ENCODE measurements at places on chromosomes 1 and 21. TPM values are rescaled to one million over a fixed set of nuclear protein-coding genes. Genes with fewer than 3 reads are reported as not detected.
A peak's percentile ranks its signal among the peaks of the same experiment; 100 is the strongest.

TMEM183A gene
- total RNA-seq, result 119 TPM

KCNQ4 gene
- 2.5 TPM for total RNA-seq

- peak; percentile 97 for DNase-seq
Observed at GRCh38 chr1:51622455-51622913, 5.6 kb downstream of the OSBPL9 start.

GRCh38 chr1:34739613-34740012 lies 15.2 kb upstream of the GJB5 start:
- no peak for DNase-seq

- no peak for DNase-seq
Observed at GRCh38 chr1:41349361-41350054, 11.7 kb upstream of the FOXO6 start.

- no peak for DNase-seq
Observed at GRCh38 chr1:76501136-76501535, 366.1 kb upstream of the ST6GALNAC5 start.

GRCh38 chr1:9234223-9235095 lies at the start of gene H6PD:
TSS of gene H6PD (plus strand) at chr1:9234774. CDS start at chr1:9244935, 10,161 bp downstream.
- DNase-seq, result peak; percentile 83

CFHR5 gene
- not detected for total RNA-seq

GRCh38 chr1:194060481-194060880 lies 874.1 kb upstream of the B3GALT2 start:
- no peak for DNase-seq

DNA sequence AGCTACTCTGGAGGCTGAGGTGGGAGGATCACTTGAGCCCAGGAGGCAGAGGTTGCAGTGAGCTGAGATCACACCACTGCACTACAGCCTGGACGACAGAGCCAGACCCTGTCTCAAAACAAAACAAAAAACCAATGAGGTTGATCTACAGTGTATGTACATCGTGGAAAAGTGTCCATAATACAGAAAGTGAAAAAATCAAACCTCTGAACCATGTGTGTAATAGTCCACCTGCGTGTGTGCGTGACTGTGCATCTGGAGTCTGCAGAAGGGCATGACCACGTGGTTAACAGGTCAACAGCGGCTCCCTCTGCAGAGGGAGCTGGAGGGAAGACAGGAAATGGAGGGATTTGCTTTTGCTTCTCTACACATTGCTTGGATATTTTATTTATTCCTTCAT lies 32.4 kb upstream of the ENO1 start:
- DNase-seq, result no peak

DNA sequence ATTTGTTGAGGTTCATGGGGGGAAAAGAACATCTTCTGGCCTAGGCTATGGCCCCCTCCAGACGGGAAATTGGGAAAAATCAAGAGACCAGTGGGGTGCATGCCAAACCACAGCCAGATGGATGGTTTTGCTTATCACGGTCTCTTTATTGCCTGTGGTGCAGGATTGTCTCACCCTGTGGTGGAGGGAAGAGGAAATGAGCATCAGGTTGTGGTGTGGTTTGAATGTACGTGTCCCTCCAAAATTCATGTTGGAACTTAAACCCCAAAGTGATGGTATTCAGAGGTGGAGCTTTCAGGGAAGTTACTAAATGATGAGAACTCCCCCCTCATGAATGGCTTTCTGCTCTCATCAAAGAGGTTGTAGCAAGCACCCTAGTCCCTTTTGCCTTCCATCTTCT lies 525.7 kb downstream of the NPHP4 start:
- DNase-seq, result no peak

KCNT2 gene
- 0.69 TPM for total RNA-seq

GRCh38 chr1:98422816-98423215 lies 238.7 kb upstream of the SNX7 start:
- DNase-seq, result no peak

- DNase-seq, result no peak
Observed at GRCh38 chr1:33903210-33903589, 39.3 kb downstream of the HMGB4 start.

GRCh38 chr1:9289090-9289534 lies 3.6 kb upstream of the SPSB1 start:
- DNase-seq, result peak; percentile 92

GRCh38 chr1:46551597-46552095 lies at the start of gene KNCN:
TSS of gene KNCN (minus strand) at chr1:46551647. CDS start at chr1:46551215, 432 bp downstream.
- no peak for DNase-seq

HRNR gene
- total RNA-seq, result not detected

DNA sequence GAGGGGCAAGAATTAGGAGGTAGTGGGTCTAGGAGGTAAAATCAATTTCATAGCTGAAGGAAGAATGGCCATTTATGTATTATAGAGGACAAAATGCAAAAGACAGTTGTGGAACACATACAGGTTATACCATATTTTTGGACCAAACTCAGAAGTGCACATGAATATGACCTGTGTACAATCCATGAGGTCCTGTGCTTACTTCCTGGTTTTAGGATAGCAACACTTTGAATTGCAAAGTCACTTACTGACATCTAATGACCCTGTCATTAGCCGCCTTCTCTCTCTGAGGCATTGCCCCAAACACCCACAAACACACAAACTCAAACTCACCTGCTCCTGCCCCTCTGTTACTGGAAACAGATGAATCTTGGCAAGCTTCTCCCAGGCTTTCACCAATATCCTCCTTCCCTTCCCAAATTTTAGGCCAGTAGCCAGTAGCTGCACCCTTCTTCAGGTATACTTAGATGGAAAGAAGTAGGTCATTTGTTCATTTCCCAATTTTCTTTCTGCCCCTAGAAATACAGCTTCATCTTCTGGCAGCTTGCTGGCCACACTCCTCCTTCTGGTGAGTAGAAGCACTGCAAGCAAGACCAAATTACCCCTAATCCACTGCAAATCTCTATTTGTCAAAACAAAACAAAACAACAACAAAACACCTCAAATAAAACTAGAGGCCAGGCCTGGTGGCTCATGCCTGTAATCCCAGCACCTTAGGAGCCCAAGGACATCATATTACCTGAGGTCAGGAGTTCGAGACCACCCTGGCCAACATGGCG lies 13.7 kb upstream of the RPL5 start:
- DNase-seq, result peak; percentile 59

GRCh38 chr1:116564426-116564825 lies 6.4 kb downstream of the CD58 start:
- no peak for DNase-seq

- no peak for DNase-seq
Observed at GRCh38 chr1:16385659-16386453, 18.8 kb downstream of the SZRD1 start.

DNA sequence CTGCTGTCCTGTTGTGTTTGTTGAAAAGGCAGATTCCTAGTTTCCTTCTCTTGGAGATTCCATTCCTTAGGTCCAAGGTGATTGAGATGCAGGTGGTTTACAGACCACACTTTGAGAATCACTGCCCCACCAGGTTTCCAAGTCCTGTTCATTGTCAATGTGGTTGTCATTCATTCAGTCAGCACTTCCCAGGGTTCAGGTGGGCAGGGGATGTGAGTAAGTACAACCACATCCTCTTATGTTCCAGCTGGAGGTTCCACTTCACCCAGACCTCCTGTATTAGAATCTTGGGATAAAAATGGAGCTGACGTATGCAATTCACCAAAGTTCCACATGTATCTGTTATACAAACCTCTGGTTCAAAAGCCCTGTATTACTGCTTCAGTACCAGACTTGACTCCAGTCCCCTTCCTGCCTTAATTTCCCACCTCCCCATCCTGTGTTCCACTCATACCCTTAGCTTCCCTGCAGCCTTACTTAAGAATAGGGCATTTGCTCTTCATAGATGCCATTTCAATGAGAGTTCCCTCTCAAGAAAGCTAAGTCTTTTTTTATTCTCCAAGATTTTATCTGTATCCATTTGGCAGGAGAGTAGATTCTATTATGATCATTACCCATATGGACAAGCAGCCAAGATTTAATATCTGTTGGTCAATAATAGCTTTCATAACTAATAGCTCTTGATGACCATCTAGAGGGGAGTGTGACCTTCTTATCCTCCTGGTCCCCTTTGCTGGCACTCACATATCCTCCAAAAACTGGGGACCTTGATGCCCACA lies 46.0 kb upstream of the CAMK1G start:
- DNase-seq, result peak; percentile 26

DNA sequence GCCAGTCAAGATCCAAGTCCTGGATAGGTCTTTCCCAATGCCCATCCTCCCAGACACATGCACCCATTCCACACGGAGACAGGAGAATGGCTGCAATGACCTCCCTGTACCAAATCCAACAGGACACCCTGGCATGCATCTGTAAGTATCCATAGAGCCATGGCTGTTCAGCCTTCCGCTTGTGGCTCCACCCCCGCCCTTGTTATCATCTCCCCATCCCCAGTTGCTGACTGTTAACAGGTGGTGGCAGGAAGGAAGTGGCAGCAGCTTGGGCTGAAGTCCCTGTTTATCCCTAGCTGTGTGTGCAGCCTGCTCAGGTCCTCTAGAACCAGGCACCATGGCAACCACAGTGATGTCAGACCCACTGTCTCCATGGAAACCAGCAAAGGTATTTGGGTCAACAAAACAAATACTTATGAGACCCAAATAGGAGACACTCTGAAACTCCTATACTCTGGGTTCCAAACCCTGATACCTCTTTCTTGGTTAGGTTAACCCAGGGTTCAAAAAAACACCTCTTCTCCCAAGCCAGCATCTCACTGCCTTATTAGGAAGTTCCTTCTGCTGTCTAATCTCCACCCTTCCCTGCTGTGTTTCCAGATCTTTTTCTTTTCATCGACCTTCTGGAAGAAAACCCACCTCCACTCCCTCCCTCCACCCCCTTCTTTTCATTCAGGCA lies 721 bp downstream of the PBXIP1 start:
- no peak for DNase-seq

DNA sequence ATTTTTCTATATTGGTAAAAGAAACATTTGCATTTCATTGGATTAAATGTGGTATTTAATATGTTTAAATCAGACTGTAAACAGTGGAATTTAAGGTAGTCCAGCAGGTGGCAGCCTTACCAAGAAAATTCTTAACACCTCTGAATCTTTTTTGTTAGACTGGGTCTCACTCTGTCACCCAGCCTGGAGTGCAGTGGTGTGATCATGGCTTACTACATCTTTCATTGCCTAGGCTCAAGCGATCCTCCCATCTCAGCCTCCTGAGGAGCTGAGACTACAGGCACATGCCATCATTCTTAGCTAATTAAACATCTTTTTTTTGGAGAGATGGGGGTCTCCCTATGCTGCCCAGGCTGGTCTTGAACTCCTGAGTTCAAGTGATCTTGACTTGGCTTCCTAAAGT lies 98.8 kb downstream of the RABGAP1L start:
- DNase-seq, result peak; percentile 61

DNA sequence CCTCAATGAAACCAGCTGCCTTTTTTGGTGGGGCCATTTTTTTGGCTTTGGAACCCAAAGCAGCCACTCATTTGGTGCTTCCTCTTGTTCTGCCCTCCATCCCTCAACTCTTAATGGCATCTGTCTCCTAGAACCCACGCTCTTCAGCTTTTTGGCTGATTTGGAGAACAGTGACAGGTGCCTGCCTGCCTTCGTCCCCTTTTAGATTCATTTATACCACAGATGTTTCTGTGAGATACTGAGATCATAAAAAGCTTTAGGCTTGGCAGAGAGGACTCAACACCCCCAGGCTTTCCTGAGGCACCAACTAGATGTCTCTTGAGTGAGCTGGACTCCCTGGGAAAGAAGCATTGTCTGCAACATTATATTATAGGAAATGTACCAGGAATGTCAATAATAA lies 20.4 kb upstream of the YTHDF2 start:
- DNase-seq, result no peak

ZBTB8A gene
- total RNA-seq, result 3.5 TPM

- DNase-seq, result no peak
Observed at GRCh38 chr1:119340861-119341261, 27.7 kb upstream of the HAO2 start.

GRCh38 chr1:227305894-227306626 lies 12.2 kb downstream of the CDC42BPA start:
- DNase-seq, result no peak

Data from PC-3 (cell line).